ENCODE measurements at places on chromosomes 1 and 21.

- peak; percentile 0 for DNase-seq
Observed at GRCh38 chr1:228090613-228091081, 8.1 kb downstream of the ARF1 start.

DNA sequence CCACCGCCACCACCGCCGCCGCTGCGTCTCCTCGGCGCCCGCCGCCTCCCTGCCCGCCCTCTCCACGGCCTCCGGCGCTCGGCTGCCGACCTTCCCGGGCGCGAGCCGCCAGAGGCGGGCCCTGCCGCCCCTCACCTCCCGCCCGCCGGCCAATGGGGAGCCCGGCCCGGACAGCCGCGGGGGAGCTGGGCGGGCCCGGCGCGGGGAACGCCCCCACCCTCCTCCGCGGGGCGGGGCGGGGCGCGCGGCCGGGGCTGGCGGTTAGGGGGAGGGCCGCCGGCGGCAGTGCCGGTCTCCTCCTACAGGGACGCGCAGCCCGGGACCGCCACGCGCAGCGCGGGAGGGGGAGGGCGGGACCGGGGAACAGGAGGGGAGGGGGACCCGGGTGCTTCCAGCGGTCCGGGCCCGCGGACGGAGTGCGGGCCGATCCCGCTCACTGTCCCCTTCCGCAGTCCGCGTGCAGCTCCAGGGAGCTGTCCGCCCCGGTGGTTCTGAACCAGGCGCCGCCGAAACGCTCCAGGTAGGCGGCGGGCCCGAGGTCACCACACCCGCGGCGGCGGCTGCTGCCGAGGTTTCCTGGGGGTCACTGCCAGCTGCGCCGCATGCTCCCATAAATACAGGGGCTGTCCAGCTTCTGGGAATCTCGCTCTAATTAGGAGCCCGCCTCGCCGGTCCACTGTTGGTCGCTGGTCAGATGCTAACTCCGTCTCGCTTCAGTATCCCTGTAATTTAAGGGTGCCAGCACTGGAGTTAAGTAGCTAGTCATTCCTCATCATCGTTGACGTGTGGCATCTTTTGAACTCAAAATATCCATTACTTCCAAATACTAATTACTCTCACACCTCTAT lies at the start of gene PGBD5:
TSS of gene PGBD5 (minus strand) at position 87 of the 848 bp plus-strand sequence. CDS start 404 bp downstream, outside the sequence.
- peak; percentile 61 for DNase-seq

DNA sequence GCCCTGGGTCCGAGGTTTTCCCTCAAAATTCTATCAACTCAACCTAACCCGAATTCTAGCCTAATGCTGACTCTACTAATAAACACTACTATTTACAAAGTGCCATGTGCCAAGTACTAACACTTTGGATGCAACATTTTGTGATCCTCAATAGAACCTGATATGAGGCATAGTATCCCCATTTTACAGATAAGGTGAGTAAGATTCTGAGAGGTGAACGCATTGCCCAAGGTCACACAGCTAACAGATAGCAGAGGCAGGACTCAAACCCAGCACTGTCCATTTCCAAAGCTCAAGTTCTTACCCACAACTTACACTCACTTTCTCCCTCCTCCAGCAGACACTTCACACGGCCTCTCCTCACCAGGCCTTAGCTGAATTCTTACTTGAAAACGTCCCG lies 46.0 kb upstream of the LAPTM5 start:
- DNase-seq: no peak

- DNase-seq: peak; percentile 83
Observed at GRCh38 chr21:44817914-44818639, at the start of gene SUMO3. Gene SUMO3 (minus strand): TSS chr21:44818062. CDS start chr21:44817968, 94 bp downstream.

- DNase-seq: peak; percentile 57
Observed at GRCh38 chr1:54081306-54082270, 28.2 kb downstream of the TCEANC2 start.

DNA sequence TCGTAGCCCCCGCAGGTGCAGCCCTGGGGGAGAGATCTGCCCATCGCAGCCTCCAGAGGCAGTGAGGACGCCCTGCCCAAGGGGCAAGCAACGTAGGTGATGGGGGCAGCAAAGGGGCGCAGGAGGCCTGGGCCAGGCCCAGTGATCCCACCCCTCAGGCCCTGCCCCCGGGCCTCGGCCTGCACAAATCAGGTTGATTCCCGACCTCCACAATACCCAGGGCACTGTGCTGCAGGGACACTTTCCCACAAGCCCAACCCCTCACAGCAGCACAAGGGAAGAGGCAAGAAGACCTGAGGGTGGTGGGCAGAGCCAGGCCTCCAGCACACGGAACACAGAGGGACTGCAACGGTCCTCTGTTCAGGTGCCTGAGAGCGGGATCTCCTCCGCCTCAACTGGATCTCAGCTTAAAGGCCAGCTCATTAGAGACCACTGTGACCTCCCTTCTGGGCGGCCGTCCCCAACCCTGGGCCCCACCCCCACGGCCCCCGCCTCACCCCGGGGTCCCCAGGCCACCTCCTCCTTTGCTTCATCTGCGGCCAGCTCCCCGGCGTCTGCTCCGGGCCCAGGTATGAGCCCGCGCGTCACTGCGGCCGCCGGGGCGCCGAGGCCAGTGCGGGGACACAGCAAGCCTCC lies 812 bp upstream of the ARF1 start:
- no peak for DNase-seq

DNA sequence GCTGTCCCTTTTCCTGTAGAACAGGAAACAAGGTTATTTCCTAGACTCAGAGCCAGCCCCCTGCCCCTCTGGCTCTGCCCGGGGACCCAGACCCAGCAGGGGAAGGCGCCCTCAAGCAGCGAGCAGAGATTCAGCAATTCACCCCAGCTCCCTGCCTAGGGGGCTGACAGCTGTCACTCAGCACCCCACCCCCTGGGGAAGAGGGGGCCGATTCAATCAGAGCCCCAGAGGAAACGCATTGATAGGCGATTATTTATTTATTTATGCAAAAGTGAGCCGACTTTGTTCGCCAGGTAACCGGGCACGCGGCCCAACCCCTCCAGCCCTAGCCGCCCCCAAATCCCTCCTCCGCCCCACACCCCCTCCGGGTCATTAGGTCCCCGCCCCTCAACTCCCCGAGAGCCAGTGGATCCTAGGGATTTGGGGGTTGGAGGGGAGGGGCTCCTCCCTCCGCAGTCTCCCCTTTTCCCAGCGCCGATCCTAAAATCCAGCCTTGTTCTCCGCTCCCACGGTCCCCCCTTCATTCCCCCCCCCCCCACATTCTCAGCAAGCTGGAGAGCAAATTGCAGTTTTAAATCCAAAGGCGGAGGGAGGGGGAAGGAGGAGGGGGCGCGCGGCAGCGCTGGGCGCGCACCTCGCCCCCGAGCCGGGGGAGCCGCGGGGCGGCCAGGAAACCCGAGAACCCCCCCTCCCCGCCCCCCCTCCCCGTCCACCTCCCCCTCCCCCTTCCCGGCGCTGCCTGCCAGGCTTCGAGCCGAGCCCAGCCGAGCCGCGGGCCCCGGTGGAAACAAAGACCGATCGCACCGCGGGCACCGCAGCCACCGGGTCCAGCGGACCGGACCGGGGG lies 1.3 kb downstream of the AHDC1 start:
- peak; percentile 39 for DNase-seq

- DNase-seq: no peak
Observed at GRCh38 chr21:18155508-18156193, 89.0 kb upstream of the CHODL start.

DNA sequence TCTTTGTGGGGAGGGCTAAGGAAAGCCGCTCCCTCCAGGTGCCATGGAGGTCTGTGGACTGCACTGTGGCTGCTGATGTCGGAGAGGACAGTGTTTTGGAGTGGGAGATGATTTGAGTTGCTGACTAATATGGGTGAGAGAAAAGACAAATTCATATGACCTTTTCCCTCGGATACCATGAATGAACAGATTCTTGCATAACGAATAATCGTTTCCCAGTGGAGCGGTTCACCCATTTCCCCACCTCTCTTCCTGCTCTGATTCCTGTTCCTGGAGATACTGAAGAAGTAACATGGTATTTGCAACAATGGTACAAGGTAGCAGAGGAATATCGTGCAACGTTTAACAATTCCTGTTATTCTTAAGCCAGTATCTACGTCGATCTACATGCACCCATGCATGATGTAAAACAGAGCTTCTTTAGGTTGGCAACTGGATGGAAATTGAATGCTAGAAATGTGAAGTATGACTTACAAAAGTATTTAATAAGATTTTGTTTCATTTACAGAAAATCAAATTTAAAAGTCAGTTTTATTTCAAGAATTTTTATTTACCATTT lies 227.1 kb downstream of the TOMM20 start:
- DNase-seq: no peak

GRCh38 chr1:198669023-198669698 lies 30.3 kb downstream of the PTPRC start:
- DNase-seq: peak; percentile 24

DNA sequence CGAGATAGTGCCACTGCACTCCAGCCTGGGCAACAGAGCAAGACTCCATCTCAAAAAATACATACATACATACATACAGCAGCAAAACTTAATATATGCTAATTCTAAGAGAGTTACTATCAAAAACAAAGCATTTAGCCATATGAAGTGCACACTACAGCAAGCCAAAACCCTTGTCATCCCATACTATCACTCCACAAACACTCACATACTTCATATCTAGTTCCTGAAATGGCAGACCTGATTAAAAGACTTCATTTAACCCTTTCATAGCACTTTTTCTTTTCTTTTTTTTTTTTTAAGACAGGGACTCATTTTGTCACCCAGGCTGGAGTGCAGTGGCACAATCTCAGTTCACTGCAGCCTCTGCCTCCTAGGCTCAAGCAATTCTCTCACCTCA lies 65.6 kb downstream of the COP1 start:
- DNase-seq: no peak
